Stimulated activated CD4-positive, alpha-beta T cell treated with anti-CD3 and anti-CD28 coated beads, TNF-alpha, amount 100 ng/mL, for 24 hours (primary cell): ENCODE measurements at places on chromosomes 2 and 18.
A peak's percentile ranks its signal among the peaks of the same experiment; 100 is the strongest.

GRCh38 chr18:73366713-73367112 lies 498.9 kb upstream of the NETO1 start:
- no peak for DNase-seq

DNA sequence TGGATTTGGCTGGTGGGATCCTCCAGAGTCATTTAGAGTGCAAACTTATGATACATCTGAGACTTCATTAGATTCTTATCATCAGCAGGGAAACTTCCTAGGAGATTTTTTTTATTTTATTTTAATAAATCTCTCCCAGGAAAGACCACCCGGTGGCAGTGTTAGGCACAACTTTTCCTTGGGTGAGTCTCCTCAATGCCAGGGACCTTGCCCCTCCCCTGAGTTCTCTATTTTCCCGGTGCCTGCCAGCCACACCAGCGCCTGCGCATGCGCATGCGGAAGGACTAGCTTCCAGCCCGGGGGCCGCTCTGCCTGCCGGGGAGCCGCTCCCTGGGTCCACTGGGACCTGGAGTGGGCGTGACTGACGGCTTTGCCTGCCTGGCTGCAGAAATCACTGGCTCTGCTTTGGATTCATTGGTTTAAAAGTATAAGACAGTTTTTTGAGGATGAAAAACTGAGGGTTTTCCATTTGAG lies 86.6 kb downstream of the TMEM182 start:
- DNase-seq, result peak; percentile 33

GRCh38 chr18:55318951-55319441 lies 269.0 kb downstream of the TCF4 start:
- no peak for DNase-seq

DNA sequence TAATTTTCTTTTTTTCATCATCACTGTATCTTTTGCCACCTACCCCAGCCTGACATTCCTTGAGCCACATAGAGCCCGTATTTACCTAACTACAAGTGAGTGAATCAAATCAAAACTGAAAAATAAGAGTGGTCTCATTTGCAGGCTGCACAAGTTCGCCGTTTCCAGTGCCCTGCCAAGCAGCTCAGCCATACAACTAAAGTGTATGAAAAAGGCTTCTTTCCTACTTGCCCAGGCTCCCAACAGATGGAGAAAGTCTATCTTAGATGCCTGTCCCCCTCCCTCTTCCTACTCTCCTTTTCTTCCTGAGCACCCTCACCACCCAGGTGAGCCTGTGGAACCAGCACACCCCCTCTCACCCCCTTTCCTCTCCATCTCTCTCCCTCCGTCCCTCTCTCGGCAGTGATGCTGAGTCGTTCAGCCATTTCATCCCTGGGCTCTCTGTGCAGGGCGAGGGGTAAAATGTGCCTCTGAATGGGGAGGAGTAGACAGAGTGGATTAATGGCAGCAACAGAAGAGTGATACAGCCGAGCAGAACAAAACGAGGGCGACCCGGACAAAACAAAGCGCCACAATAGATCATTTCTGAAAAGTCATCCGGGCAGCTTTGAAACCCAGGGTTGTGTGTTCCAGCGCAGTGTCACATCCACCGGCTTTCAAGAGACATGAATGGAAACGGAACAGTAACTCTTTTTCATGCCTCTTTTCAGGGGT lies 65.0 kb upstream of the POU3F3 start:
- DNase-seq, result no peak

GRCh38 chr2:96839293-96839874 lies 4.4 kb downstream of the ANKRD23 start:
- peak; percentile 87 for DNase-seq
